ELF-1 (cell line): ENCODE measurements at places on chromosomes 3 and 15.

DNA sequence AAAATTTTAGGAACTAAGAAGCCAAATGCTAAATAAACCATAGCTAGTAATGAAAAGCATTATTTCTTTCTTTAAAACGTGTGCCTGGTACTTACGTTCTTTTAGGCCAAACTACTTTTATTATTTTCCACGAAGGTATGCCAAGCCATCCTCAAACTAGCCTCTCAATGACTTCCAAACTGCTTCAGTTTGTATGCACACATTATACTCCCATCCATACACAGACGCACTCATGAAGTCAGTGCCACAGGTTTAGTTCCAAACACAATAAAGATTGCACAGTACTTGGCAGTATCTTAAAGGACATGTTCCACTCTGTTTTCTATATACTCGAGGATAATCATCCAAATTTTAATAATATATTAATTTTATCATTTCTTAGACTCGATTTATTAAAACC lies 609.2 kb upstream of the ZNF385D start:
- no peak for DNase-seq

DNA sequence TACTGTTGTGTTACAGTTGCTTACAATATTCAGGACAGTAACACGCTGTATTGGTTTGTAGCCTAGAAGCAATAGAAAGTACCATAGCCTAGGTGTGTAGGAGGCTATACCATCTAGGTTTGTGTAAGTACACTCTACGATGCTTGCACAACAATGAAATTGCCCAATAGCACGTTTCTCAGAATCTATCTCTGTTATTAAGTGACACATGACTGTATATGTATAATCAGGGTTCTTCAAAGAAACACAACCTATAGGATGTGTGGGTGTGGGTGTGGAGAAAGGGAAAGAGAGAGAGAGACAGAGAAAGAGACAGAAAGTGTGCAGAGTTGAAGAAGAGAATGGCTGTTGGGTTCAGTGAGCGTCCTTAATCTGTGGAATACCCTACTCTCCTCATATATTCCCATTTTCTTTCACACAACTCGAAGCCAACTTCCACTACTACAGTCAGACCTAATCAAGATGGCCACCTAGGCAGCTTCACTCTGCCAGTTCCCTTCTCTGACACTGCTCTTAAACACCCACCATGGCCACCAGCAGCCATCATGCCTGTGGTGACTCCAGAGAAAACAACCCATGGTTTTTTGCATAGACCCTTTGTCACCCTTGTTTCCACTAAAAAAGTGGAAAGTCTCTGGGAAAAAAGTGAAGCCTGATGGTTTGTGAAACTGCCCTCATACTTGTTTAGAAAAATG lies 5.8 kb upstream of the PPP4R2 start:
- DNase-seq = no peak

- peak; percentile 30 for DNase-seq
Measured at GRCh38 chr3:99823723-99824711, 6.4 kb downstream of the CMSS1 start.

- DNase-seq = no peak
Measured at GRCh38 chr15:49286649-49287404, 116.8 kb downstream of the GALK2 start.

- peak; percentile 50 for DNase-seq
Measured at GRCh38 chr15:86611417-86612040, 531.9 kb downstream of the AGBL1 start.

GRCh38 chr3:129246636-129247035 lies 2.8 kb upstream of the COPG1 start:
- no peak for DNase-seq

DNA sequence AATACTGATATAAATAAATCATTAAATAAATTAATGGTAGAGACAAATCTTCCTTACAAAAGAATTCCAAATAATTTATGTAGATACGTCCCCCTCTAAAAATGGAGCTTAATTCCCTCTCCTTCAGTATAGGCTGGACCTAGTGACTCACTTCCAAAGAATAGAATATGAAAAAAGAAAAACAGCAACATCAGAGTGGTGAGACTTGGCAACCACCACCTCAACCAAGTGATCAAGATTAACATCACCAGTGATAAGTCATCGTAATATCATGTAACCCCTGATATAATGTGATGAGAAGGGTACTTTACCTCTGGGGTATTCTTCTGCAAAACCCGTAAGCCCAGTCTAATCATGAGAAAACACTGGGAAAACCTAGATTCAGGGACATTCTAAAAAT lies 13.4 kb downstream of the GOLGB1 start:
- no peak for DNase-seq

DNA sequence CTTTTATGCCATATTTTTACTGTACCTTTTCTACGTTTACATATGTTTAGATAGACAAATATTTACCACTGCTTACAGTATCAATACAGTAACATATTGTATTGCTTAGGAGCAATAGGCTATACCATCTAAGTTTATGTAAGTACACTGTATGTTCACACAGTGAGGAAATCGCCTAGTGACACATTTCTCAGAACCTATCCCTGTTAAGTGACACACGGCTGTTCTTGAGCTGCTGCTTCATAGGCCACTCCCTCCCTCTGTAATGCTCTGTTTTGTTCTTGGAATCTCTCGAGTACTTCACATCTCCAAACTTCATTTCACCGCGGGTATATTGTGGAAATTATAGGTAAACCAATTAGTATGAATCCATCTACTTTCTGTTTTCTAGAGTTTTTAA lies 13.4 kb upstream of the SELENOT start:
- no peak for DNase-seq

- no peak for DNase-seq
Measured at GRCh38 chr3:166607933-166608521, 770.8 kb upstream of the BCHE start.

- DNase-seq = peak; percentile 10
Measured at GRCh38 chr3:23518441-23518840, 287.3 kb upstream of the UBE2E1 start.

DNA sequence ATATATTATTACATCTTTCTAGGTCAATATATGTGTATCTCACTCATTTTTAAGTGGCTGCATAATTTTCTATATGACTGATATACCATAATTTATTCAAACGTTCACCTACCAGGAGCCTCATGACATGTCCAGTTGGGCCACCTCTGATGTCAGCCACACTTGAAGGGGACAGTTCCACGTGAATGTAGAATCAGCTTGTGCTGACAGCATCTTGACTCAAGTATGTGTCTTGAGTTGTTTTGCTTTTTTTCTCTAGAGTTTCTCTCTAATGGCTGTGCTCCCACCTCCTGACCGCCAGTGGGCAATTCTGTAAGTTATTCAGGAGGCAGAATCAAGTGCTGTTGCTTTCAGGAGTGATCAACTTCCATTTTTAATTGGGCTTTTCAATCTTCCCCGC lies 237.9 kb downstream of the NFKBIZ start:
- DNase-seq = no peak

DNA sequence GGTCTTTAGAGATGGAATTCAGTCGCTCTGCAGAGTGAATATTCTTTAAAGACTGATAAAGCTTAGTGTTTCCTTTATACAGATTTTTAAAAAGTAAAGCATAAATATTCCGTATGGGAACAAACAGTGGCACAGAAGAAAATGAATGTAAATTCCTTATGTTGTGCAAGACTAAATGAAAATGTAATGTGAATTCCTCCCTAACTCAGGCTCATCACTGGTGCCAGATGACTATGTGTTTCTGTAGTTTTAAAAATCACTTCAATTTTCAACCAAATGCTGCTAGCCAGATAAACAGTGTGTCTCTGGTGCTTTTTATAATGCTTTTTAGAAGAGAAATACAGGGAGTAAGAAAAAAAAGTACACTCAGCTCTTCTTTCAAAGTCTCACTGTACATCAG lies 154.8 kb upstream of the SNTN start:
- no peak for DNase-seq

DNA sequence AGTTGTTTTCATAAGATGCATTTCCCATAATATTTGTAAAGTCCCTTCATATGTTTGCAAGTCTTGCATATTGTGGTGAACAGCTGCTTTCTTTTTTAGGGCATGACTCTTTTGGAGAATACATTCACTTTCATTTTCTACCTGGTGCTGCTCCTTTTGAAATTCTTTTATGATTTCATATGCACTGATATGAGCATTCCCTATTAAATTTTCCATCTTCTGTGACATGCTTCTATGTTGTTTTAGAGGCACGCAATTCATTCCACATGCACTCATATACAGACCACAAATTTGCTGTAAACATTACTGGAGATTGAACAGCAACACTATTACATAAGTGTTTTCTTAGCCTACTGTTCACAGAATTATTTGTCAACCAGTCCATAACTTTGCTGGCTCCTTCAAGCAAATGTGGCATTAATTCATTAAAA lies 92.8 kb upstream of the TNFSF10 start:
- no peak for DNase-seq

DNA sequence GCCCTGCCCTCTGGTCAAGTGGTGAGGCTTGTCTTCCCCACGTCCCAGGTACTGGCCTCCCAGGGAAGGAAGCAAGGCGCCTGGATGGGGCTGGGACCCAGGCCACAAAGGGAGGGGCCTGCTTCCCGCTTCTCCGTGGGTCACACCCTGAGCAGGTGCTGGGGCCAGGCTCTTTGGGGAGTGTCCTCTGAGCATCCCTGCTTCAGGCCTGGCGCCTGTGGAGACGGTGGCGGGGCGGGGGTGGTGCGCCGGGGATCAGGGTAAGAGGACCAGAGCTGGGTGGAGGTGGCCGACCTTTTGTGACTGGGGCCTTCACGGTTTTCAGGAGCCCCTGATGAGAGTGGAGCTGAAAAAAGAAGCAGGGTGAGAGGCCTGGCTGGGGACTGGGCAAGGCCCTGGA lies 3.6 kb downstream of the PLA2G4B start:
- no peak for DNase-seq

DNA sequence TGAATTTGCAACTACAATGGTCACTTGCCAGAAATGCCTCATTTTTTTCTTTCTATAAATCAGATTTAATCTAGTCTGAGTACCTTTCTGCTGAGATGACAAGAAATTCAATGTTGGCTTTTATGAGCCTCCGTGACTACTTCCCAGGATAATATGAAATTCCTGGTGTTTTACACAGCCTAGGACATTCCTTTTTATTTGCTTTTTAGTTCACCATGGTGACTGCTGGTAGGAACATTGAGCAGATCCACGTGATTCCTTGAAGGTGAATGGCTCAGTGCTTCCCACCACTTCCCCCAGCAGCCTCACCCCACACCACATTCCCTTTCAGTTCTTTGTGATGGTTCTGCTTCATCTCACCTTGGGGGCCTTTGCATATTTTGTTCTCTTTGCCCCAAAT lies 4.3 kb upstream of the NPTN start:
- DNase-seq = no peak

DNA sequence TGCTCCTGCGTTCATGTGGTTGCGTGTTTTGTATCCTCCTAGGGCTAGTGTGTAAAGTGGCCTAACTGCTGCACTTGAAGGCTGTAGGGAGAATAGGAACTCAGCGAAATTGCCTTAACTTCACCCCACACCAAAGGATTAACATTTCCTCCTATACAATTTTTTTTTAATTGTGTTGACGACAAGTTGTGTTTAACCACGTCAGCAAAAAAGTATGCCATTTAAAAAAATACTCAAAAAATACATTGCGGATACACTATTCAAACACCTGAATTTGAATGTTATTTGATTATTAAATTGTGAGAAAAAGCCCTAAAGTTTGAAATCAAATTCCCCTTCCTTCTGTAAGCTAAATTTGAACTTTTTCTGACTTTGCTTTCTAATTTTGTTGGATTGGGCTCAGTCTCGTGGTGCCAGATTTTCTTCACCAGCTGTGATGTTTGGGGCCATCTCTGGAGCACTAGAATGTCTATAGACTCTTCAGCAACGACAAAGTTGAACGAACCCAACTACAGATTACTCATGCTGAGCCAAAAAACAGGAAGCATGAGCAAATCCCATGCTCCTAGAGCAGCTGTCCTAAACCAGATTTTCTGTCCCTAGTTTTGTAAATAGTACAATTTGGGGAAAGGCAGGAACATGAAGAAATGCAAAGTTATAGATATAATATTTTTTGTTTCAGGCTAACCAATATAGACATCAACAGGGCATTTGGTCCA lies 8.1 kb upstream of the SLC9A9 start:
- no peak for DNase-seq

DNA sequence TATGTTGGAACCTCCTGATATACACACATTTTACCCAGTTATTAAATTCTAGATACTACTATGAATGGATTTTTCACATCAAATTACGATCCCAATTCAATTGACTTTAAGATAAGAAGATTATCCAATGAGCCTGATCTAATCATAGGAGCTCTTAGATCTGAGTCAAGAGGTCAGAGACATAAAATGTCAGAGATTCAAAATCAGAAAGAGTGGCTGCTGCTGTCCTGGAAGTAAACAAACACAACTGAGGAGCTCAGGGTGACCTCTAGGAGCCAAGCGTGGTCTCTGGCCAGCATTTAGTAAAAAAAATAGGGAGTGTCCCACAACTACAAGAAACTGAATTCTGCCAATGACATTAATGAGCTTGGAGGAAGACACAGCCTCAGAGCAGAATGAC lies 557.1 kb upstream of the CBLB start:
- DNase-seq = no peak

GRCh38 chr15:56987286-56987685 lies 68.8 kb downstream of the TCF12 start:
- no peak for DNase-seq

DNA sequence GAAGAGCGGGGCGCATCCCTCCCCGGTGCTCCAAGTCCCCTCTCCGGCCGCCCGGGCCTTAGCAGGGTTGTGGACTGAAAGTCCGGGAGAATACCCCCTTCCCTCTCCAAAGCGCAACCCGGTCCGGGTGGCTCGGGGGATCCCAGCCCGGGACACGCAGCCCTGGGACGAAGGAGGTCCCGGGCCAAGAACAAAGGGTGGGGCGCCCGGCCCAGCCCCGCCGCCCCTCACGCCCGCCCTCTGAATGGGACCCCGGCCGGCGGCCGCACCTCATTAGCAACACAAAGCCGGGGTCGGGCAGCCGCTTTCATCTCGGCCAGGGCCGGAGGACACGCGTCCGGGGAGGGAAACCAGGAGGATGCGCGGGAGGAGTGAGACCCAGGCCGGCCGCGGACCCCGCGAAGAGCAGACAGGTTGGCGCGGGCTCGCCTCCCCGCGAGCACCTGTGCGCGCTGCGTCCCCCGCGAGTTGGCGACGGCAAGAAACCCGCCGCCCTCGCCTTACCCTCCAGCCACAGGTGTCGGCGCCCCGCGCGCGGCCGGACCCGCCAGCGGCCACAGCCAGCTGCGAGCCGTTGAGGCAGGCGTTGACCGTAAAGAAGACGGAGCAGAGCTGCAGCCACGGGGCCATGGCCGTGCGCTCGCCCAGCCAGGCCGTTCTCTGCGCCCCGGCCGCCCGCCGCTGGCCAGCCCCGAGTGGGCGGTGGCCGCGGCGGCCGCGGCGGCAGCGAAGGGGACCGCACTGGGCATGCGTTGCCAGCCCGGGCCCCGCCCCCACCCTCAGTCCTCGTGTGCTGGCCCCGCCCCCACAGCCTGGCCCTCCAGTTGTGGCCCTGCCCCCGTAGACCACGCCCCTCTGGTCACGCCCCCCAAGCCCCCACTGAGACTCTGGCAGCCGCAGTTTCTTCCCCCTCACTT lies at the start of gene IL17RD:
Gene IL17RD (minus strand): TSS at position 697 of the 917 bp plus-strand sequence. CDS start 67 bp downstream, at position 630.
- peak; percentile 82 for DNase-seq

DNA sequence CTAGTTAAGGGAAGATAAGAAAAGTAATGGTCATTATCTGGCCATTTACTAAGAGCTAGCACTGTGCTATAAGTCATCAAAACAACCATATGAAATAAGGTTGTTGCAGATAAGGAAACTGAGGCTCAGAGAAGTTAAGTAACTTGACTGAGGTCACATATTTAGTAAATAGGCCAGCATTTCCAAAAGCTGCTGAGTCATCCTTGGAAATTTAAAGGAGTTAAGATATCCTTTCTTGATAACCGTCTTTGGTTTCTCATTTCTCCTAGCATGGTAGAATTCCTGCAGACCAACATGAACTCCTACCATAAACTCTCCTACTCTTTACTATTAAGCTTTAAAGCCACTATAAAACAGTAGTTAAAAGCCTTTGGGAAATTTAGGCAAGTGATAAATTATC lies 85.0 kb upstream of the PDZRN3 start:
- DNase-seq = no peak
